H1 (cell line): ENCODE measurements at places on chromosomes 5 and 9. TPM values are rescaled to one million over a fixed set of nuclear protein-coding genes. Genes with fewer than 3 reads are reported as not detected.

PCDHB15 gene
- total RNA-seq: 3.9 and 4.0 TPM in 2 replicates

PRELID2 gene
- 7.5 and 7.8 TPM in 2 replicates for total RNA-seq

ADAMTS12 gene
- total RNA-seq: 12.3 and 12.8 TPM in 2 replicates

NOXA1 gene
- total RNA-seq: 0.34 and 0.55 TPM in 2 replicates

DNA sequence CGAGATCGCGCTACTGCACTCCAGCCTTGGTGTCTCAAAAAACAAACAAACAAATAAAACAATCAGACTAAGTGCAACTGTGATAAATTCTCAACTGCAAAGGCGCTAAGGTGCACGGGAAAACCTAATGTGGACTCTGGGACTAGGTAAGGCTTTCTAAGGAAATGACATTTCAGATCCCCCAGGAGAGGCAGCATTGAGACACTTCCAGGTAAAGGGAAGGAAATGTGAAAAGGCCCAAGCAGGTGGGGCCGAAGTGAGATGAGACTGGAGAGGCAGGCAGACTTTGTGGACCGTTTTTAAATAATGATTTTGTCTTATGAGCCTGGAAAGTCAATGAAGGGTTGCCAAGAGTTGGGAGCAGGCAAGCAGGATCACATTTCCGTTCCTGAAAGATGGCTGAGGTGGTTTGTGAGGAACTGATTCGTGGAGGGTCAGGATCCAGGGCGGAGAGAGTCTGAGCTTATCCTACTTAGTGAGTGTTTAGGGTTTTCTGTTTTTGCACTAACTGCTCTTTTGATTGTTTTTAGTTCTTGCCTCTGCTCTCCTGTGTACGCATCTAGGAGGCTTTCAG lies 2.0 kb upstream of the APBA1 start:
- no peak for DNase-seq
